ENCODE measurements at places on chromosomes 12 and 14.

DNA sequence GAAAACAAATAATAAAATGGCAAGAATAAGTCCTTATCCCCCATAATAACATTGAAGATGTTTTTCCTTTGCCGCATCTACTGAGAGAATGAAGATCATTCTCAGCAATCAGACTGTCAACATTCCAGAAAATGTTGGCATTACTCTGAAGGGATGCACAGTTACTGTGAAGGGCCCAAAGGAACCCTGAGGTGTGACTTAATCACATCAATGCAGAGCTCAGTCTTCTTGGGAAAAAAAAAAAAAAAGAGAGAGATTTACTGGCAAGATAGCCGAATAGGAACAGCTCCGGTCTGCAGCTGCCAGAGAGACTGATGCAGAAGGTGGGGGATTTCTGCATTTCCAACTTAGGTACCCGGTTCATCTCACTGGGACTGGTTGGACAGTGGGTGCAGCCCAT lies 41.3 kb upstream of the OR6J1 start:
- DNase-seq = no peak

GRCh38 chr12:126051611-126052107 lies 986.4 kb downstream of the AACS start:
- DNase-seq = no peak

GRCh38 chr14:78767436-78767835 lies 597.3 kb downstream of the NRXN3 start:
- DNase-seq = no peak

DNA sequence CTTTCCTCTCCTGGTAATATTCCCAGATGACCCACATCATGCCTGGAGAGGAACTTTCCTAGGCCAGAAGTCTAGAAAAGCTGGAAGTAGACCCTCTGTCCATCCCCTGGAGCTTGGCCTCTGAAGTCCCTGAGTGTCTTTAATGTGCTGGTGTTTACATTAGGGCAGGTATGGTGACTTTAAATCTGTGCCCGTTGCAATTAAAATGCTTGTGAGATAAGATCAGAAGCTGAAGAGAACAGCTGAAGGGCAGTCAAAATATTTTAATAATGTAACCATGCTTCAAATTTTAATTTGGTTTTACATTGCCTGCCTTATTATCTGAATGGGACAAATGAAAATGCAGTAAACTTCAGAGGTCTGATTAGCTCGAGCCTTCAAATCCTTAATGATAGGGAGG lies 1022.5 kb downstream of the BCL11B start:
- DNase-seq = no peak

DNA sequence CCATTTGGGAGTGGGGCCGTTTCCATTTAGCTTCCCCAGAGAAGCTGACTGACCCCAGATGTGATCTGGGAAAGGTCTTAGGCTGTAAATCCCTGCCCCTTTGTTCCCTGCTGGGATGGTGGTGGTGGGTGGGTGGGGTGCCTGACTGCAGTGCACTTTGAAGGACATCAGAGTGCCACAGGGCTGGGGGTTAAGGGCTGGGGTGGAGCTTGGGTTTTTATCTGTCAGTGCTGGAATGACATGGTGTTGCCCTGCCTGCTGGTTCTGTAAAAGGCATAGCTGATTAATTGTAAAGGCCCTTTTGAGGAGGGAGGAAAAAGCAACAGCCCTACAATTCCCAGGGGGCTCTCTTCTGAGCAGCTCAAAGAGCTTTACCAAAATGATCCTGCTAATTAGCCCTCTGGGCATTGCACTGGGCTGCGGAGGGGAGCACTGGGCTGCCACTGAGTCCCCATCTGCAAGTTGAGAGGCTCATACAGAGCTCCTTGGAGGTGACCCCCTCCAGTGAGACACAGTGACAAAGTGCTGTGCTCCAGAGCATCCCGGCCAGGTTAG lies 21.1 kb downstream of the PLEKHG3 start:
- DNase-seq = no peak

- no peak for DNase-seq
Measured at GRCh38 chr14:85247071-85247470, 282.9 kb upstream of the FLRT2 start.
